ENCODE measurements at places on chromosomes 12 and 14.

- DNase-seq, result no peak
Observed at GRCh38 chr14:102602421-102603292, 10.2 kb downstream of the RCOR1 start.

DNA sequence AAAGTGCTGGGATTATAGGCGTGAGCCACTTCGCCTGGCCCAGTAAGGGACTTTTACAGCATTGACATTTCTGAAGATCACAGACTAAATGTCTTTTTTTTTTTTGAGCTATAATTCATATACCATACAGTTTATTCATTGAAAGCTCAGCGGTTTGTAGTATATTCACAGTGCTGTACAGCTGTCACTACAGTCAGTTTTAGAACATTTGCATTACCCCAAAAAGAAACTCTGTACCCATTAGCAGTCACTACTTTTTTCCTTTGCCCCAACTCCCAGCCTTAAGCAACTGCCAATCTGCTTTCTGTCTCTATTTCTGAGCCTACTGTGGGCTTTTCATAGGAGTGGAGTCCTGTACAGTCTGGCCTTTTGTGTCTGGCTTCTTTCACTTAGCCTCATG lies 8.2 kb downstream of the BRI3BP start:
- no peak for DNase-seq

GRCh38 chr14:89801136-89801535 lies 153.4 kb downstream of the EFCAB11 start:
- DNase-seq, result no peak

DNA sequence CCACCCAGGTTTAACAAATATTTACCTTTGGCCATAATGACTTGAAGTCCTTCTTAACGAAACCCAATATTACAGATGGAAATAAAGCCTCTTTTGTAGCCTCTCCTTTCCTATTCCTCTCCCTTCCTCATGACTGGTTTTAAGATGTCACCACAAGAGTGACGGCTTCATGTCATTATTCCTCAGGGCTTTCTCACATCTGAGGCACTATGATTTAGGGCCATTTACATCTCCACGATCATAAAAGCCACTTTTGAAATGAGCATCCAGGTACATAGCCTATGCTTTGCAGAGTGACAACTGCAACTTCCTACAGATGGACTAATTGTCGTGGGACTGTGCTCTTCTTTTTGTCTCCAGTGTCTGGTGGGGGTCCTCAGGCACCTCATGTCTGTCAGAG lies 32.3 kb upstream of the DACT1 start:
- DNase-seq, result no peak

- DNase-seq, result no peak
Observed at GRCh38 chr14:79333198-79333546, 878.1 kb downstream of the DIO2 start.

DNA sequence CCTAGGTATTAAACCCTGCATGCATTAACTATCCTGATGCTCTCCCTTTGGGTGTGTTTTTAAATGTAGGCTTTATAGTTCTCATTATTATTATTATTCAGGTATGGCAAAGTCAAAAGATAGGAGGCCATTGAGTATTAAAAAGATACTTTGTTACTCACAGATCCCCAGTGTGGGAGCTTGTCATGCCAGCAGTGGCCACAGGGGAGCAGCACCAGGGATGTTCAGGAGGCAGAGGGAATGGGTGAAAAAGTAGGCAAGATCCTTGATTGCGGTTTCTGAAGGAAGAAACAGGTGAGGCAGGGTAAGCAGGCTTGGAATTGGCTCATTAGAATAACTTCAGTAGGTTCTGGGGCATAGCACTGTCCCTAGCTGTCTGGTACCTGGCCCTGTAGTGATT lies 382.2 kb downstream of the MED13L start:
- no peak for DNase-seq
